ENCODE measurements at places on chromosomes 6 and 20. TPM values are rescaled to one million over a fixed set of nuclear protein-coding genes. Genes with fewer than 3 reads are reported as not detected.

GRCh38 chr20:62733526-62733842, 24.8 kb downstream of the NTSR1 start:
- no peaks in the 10 kb centered on the region for H3K36me3 ChIP-seq
- peaks cover 7% of the 10 kb centered on the region for H3K4me1 ChIP-seq
- peaks cover 3% of the 10 kb centered on the region for H3K27me3 ChIP-seq
- DNase-seq, result no peak

DNA sequence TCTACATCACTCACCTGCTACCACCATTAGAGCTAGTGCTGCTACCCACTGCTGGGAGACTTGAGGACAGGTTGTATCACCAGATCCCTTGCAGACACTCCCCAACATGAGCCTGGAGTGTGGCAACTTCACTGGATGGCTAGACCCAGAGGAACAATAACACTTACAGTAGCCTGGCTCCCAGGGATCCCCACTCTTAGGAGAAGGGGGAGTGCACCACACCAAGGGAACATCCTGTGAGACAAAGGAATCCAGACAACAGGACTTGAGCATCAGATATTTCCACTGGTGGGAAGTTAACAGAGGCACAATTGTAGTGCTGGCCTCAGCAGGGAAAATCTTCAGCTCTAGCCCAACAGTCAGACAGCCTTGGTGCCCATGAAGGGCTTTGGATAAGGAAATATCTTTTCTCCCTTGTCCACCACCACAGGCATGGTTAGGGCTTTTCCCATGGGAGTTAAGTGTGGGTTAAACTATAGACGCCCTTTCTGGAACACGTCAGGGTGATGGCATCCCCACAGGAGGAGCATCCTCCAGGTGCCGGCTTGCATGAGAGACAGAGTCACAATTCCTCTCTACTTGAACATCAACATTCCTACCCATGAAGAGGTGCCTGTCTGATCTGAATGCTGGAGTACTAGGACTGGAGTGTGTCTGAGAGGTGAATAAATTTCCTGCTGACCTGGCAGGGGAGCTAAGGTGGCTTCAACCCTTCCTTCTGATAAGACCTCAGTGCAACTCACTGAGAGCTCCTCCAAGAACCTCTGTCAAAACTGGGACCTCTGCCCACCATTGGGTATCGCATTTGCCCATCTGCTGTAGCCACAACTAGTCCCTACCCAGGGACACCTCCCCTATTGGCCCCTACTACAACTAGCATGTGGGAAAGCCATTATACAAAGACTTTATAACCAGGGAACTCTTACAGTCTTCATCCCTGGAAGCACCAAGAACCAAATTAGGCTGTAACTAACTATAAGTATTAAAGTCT, 55.4 kb upstream of the SIRPG start:
- DNase-seq, result no peak
- no peaks in the 10 kb centered on the region for H3K36me3 ChIP-seq

- no peak for DNase-seq
- H3K27me3 ChIP-seq, result peaks cover 34% of the 10 kb centered on the region
- H3K4me3 ChIP-seq, result no peak overlapping the region
- no peak overlapping the region for H3K27ac ChIP-seq
- H3K4me1 ChIP-seq, result peaks cover 2% of the 10 kb centered on the region
- H3K36me3 ChIP-seq, result no peaks in the 10 kb centered on the region
Observed at GRCh38 chr6:7535498-7535897, 6.0 kb upstream of the DSP start.

GRCh38 chr6:74167976-74168375, 472.0 kb downstream of the CD109 start:
- H3K4me3 ChIP-seq, result no peak overlapping the region
- no peaks in the 10 kb centered on the region for H3K36me3 ChIP-seq
- no peaks in the 10 kb centered on the region for H3K4me1 ChIP-seq
- H3K27me3 ChIP-seq, result no peaks in the 10 kb centered on the region
- no peak overlapping the region for H3K27ac ChIP-seq

DNA sequence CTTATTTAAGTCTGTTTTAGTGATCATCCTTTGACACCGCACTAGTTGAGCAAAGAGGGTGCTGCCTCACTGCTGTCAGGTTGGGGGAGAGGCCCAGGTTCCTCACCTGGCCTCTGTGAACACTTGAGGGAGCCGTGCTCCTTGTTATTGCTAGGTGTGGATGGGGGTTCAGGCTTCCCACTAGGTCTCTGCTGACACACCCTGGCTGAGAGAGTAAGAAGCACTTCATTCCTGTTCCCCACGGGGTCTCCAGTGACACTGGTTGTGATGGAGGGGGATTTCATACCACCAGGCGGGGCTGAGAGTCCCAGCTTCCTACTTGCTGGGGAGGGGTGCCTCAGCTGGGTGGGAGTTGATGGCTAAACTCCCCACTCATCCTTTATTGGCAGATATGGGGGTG, 11.1 kb upstream of the NOTCH4 start:
- H3K4me1 ChIP-seq, result no peaks in the 10 kb centered on the region
- H3K36me3 ChIP-seq, result no peaks in the 10 kb centered on the region
- no peaks in the 10 kb centered on the region for H3K27me3 ChIP-seq
- H3K4me3 ChIP-seq, result no peak overlapping the region

BMP5 gene
- not detected for total RNA-seq

TMEM14B gene
- 94.2 TPM for total RNA-seq

DUSP15 gene
- not detected for total RNA-seq

BNIP5 gene
- not detected for total RNA-seq
